Activated CD4-positive, CD25-positive, alpha-beta regulatory T cell treated with anti-CD3 and anti-CD28 coated beads, Interleukin-2, amount 50 U/mL, for 16 hours (primary cell): ENCODE measurements at places on chromosomes 1 and 21.

DNA sequence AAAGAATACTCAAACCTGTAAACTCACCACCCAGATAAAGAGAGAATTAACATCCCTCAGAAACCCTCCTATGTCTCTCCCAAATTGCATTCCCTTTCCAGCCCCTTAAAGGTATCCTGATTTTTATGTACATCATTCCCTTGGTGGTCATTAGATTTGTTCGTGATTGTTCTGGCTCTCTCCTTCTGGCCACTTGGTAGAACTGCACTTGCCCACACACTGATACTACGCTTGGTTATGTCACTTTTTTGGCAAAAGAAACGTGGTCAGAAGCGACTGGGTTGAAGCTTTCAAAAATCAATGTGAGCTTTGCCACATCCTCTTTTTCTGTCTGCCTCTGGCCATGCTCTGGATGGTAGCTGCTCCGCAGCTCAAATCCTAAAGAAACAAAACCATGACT is 76.3 kb downstream of the KRTAP19-8 start:
- DNase-seq: no peak

- no peak for DNase-seq
Measured at GRCh38 chr1:23013657-23014056, 2.0 kb downstream of the TEX46 start.

- no peak for DNase-seq
Measured at GRCh38 chr1:178487070-178487615, 9.6 kb downstream of the CLEC20A start.

DNA sequence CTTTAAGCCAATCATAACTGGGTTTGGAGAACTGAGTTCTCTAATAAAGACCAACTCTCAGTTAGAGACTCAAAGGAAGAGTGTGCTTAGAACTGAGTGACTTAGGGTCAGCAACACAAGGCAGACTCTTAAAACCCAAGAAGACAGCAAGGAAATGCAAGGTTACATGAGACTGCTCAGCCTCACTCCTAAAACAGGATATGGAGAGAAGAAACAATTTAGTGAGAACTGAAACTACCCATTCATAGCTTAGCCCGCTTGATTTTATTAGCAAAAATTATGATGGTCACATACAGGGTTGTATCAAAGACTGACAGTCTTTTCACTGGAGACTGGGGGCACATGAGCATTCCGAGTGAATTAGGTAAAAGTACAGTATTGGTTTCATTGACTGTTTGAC is 78.9 kb upstream of the DMRTA2 start:
- DNase-seq: no peak

- no peak for DNase-seq
Measured at GRCh38 chr1:207868251-207868773, 42.6 kb downstream of the CD34 start.

DNA sequence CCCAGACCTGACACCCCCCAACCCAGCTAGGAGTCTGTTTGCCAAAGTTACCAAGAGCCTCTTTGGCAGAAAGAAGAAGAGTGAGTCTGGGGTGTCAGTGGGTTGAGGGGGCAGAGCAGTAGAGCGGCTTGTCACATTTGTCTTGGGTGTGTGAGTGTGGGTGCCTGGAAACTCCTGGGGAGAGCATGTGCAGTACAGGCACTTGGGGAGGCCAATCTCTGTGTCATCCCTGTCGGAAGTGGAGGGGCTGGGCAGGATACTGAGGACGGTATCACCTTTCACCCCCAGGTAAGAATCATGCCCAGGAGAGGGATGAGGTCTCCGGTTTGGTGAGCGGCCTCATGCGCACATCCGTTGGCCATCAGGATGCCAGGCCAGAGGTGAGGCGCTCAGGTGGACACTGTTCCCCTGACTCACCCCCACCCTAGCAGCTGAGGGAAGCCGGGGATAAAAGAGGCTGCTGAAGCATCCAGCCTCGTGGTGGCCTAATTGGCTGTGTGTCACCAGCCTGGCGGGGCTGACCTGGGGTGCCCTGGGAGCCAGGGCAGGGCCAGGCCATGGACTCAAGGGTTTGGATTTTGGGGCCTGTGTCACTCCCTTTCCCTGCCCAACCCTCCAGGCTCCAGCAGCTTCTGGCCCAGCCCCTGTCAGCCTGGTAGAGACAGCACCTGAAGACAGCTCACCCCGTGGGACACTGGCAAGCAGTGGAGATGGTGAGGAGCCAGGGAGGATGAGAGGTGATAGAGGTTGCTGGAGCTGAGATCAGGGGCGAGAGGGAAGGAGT is 3.3 kb downstream of the PLK3 start:
- DNase-seq: no peak

DNA sequence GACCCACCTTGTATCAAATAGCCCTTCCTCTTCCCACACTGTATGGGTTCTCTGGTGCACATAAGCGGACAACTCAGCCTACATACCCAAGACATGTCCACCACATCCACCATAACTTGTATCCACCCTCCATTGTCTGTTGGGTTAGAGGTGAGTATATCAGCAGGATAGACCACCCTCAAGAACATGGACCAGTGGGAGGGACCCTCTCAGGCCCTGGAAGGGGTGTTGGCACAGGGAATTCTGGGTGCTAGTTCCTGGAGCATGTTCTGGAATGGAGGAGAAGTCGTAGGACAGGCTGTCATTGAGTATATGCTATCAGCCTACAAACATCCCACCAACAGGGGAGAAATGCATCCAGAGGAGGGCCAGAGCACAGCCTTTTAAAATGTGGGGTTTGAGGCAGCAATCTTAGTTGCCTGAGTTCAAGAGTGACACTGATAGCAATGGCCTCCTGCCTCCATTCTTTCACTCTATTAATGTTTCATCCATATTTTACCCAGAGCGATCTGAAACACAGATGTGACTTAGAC is 7.5 kb downstream of the CD55 start:
- DNase-seq: no peak

DNA sequence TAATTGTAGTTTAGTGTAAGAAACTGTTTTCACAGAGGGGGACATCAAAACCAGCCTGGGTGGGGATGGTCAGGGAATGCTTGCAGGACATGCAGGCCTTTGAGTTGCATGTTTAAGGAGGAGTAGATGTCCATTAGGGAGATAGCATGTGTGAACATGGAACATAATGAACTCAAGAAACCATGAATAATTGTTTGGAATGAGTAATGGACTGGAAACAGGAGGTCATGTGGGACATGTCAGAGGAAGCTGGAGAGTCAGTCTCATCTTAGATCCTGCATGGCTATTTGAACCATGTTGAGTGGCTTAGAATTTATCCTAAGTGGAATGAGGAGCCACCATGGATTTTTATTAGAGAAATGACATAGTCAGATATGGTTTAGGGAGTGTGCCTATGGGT is 86.4 kb downstream of the RPE65 start:
- no peak for DNase-seq

DNA sequence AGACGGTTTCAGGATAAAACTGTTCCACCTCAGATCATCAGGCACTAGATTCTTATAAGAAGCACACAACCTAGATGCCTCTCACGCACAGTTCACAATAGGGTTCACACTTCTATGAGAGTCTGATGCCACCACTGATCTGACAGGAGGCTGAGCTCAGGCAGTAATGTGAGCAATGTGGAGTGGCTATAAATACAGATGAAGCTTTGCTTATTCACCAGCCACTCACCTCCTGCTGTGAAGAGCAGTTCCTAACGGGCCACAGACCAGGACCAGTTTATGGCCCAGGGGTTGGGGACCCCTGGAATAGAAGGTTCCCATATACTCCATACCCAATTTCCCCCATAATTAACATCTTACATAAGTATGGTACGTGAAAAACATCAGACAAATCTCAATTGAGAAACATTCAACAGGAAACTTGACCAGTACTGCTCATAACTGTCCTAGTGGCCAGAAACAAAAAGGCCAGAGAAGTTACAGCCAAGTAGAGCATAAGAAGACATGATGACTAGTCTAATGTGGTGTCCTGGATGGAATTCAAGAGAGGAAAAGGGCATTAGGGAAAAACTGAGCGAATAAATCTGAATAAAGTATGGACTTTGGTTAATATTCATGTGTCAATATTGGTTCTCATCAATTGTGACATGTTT is 24.7 kb upstream of the IGSF5 start:
- DNase-seq: no peak

DNA sequence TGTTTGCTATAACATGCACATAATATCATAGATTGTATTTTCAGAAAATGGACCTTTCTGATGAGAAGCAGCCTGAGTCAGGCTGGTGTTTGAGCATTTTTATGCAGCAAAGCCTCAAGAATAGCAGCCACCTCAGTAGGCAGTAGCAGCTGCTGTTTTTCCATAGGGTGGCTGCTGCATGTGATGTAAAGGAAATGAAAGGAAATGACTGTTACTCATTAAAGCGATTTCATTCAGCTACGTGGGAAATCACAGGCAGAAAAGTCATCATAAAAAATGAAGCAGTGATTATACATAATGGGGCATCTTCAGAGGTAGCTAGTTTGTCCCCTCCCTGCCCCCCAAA is 110.4 kb downstream of the PATJ start:
- DNase-seq: no peak

- no peak for DNase-seq
Measured at GRCh38 chr1:190084552-190084951, 393.1 kb downstream of the BRINP3 start.

GRCh38 chr21:43597052-43597451 is 62.2 kb downstream of the HSF2BP start:
- no peak for DNase-seq

DNA sequence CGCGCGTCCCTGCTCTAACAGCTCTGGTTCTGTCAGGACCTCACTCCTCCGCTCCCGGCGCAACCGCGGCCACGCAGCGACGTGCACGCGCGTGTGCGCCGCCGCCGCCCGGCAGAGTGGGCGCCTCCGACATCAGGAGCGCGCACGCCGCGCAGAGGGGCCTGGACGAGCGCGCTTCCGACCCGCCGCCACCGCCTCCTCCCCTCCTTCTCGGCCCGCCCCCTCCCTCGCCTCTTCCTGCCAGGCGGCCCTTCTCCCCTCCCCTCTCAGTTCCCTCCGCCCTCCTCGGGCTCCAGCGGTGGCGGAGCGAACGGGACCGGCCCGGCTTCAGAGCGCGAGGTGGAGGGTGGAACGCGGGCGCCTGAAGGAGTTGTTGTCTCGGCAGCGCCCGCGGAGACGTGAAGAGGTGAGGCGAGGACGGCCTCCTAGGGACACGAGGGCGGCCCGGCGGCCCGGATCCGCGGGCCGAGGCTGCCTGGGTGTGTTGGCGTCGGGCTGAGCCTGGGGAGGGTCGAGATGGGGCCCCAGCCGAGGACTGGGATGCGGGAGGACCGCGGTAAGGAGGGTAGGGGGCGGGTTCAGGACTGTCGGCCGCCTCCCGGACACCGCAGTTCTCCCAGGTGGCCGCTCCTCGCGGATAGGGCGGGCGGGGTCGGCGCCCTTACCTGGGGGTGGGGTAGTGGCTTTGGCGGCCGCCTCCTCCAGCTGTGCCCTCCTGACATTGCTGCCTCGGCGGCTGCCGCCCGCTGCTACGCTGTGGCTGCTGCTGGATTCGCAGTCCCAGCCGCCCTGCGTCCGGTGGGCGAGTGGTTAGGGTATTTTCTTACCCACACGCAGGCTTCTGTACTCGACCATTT is at the start of gene RABGAP1L:
RABGAP1L (plus strand) TSS at position 269 of the 857 bp plus-strand sequence.
- peak; percentile 80 for DNase-seq

GRCh38 chr1:97660431-97661105 is 260.3 kb downstream of the DPYD start:
- no peak for DNase-seq

DNA sequence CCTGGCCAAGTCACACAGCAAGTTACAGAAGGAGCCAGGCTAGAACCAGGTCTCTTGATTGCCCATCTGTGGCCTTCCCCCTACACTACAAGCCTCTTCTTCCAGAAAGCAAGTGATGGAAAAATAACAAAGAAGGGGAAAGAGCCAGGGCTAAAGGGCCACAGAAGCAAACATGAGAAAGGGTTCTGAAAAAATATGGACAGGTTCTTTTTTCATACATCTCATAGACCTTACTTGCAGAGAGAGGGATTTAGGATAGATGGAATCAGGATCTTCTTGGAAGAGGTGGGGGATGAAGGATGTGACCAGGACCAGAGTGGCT is 3.2 kb downstream of the RHBG start:
- no peak for DNase-seq

DNA sequence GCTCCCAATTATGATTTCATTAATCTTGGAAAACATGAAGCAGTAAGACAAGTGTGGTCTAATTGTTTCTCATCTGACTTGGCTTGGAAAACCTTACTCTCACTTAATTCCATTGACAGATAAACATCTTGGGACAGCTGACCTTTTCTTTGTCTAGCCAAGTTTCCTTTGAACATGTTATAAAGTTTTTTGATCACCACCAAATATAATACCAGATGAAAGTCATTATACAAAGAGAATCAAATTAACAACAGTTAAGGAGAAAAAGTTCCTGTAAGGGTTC is 50.2 kb downstream of the ALG14 start:
- no peak for DNase-seq

GRCh38 chr1:39130325-39130724 is 74.2 kb upstream of the MACF1 start:
- DNase-seq: no peak

DNA sequence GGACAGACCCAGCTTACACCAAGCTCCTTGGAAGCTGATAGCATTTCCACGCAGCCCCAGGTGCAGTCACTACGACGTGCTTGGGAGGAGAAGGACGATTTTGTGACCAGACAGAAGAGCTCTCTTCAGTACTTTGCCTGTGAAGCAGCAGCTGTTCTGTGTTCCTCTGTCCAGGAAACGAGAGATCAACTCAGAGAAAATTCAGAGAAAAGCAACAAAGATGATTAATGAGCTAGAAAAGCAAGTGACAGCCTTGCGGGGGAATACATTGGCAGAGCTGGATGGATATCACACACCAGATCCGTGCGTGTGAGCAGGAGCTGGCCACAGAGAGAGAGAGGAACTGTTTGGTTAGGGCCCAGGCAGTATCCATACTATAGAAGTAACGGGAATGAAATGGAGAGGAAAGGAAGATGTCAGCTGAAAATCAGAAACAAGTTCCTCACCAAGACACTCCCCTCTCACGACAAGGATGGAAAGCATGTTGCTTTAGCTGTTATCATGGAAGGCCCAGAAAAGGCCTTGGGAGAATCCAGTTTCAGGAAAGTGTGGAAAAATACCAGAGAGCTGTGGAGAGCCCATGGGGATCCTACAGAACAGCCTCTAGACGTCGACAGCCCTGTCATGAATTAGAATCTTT is 106.2 kb downstream of the TOMM20 start:
- DNase-seq: no peak
